ENCODE measurements at places on chromosomes 7 and 10. TPM values are rescaled to one million over a fixed set of nuclear protein-coding genes. Genes with fewer than 3 reads are reported as not detected.

DNA sequence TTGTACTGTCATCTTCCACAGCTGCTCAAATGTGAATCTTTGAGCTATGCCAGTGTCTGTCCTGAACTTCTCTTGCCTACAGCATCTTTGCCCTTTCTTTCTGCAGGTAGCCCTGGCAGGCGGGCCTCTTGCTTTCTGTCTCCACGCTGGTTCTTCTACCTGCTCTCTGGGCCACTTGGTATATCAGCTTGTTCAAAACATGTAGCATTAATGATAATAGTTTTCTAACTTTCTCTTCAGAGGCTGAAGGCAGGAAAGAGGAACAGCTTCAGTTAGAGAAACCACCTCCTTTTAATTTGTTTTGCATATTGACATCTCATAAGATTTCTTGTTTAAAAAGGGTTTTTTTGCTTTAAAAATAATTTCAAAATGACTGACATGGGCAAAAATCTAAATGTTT is 923 bp upstream of the FGL2 start:
- no peak for DNase-seq

DNA sequence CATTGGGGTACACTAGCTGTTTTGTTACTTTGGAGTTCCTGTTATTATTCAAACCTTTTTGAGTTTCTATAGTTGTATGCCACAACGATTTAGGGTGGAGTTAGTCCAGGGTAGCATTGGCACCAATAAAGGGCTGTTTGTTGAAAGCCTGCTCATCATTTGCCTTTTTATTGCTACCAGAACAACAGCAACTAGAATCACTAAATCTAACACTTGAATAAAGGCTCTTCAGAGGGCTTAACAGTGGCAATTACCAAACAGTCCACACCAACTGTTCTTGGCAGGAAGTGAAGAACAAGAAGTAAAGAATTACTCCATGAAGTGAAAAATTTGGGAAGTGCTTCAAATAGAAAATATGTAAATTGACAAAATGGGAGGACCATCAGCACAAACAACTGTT is 621.4 kb downstream of the PHTF2 start:
- no peak for DNase-seq

DNA sequence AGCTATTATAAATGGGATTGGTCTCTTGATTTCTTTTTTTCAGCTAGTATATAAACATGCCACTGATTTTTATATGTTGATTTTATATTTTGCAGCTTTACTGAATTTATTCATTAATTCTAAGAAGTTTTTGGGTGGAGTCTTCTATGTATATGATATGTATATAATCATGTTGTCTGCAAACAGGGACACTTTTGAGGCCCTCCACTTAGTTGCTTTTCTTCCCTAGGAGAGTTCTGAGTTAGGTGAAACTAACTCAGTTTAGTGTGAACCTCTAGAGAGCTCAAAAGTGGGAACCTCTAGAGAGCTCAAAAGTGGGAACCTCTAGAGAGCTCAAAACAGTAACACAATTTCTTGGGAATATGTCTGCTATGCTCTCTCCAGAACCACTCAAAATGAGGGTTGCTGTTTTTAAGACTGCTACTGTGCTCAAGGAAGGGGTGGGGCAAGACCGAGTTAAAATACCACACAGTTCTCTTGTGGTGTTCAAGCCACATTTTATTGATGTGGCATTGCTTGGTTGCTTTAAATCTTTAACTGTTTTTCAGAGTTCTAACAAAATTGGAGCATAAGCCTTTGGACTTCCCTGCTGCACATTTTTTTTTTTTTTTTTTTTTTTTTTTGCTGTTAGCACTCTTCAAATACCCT is 13.2 kb downstream of the CCDC7 start:
- DNase-seq = no peak

DNA sequence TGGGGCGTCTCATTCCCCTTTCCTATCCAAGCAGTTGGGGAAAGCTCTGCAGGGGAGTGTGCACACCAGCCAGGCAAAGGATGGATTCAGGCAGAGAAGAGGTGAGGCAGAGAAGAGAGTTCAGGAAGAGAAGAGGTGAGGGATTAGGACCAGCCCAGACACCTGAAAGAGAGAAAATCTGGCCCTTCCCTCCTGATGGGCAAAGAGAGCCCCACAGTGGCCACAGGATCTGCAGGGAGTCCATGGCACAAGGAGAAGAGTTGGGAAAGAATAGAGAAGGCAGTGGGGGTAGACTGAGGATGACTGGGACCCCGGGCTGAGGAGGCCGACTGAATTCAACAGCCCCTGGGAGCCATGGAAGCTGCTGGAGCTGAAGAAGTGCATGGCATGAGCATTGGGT is 140.4 kb upstream of the ZMIZ1 start:
- DNase-seq = no peak

DNA sequence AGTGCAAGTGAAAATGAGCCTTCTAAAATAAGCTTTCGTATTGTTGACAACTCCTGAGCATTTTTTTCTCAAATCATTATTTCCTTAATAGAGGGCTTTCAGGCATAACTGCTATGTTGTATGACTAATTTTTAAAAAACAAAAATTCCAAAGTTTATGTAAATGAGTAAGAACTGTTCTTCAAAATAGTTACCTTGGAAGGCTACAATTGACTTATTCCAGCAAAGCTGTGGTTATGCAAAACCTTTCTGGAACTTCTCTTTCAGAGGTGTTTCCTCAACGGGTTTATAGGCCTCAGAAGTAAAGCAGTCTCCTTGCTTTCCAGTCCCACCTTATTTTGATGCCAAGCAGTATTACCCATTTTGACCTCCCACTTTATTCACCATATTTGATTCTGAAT is 2.5 kb downstream of the SLC25A28 start:
- DNase-seq = no peak

- no peak for DNase-seq
Measured at GRCh38 chr7:155652156-155653114, 8.0 kb downstream of the RBM33 start.

DNA sequence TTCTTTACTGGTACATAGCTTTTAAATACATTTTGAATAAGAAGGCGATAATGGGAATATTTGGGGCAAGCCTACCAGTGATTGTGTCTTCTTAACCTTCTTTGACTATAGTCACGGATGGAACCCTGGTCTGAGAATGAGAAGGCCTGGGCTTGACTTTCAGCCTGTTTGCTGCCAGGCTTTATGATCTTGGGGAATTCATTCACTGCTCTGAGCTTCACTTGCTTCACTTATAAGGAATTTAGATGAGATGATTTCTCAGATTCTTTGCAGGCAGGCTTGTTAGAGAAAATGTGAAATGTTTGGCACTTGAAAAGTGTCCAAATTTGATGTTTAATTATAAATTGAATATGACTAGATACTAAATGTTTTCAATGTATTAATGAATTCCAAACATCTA is 42.5 kb downstream of the NUP205 start:
- DNase-seq = no peak

DNA sequence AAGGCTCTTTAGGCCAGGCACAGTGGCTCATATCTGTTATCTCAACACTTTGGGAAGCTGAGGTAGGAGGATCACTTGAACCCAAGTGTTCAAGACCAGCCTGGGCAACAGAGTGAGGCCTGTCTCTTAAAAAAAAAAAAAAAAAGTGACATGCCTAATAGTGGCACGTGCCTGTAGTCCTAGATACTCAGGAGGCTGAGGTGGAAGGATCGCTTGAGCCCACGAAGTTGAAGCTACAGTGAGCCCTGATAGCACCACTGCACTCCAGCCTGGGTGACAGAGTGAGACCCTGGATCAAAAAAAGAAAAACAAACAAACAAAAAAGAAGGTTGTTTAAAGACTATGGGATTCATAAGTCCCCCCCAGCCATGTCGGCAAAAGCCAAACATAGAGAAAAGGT is 42.2 kb upstream of the NRF1 start:
- DNase-seq = no peak

- no peak for DNase-seq
Measured at GRCh38 chr10:4483811-4484210, 342.2 kb upstream of the AKR1E2 start.

- no peak for DNase-seq
Measured at GRCh38 chr7:27745064-27745583, 5.2 kb downstream of the TAX1BP1 start.

DNA sequence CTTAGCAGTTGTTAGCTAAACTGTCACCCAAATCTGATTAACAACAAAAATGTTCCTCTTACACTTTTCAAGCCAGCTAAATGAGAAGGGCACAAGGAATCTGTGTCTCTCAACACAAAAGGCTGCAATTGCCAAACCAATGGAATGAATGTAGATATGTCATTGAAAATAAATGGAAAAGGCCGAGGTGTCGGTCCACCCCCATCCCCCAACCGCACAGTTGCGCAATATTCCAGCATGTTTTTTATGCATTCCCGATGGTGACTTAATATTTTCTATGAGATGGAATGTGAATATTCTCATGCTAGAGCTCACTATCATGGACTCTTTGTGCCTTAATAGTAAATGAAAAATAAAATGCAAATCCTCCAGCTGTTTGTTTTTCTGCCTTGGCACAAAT is 181.6 kb upstream of the LRGUK start:
- DNase-seq = no peak

DNA sequence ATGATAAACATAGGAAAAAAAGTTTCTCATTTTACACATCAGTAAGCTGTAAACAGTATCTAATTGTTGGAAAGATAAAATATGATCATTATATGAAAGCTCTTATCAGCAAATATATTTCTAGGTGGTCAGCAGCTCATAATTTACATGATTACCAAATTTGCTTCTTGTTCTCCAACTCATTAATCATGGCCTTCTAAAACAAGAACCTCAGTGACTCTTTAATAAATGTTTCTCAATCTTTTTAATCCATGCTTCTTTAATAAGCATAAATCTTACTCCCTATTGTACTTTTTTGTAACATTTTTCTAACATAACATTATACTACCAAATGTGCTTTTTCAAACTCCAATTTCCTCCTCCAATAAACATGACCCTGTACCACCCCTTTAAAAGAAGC is 5.9 kb downstream of the ITGB1 start:
- no peak for DNase-seq

DNA sequence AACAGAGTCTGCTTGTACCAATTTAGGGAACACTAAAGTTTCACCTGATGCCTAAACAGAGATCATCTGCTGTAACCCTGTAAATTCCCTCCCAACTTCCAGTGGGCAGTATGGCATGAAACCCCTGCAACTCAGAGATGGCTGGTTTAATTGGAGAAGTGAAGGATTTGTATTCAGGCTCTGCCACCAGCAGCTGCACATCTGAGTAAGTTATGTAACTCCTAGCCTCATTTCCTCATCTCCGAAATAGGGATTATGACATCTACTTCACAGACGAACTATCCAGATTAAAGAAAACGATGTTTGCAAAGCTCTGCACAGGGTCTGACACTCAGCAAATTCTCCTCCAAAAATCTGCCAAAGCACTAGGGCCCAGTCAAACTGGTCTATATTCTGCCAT is 493.0 kb downstream of the KCNMA1 start:
- DNase-seq = no peak

GRCh38 chr10:102673819-102674511 is 29.7 kb downstream of the TRIM8 start:
- DNase-seq = no peak

- no peak for DNase-seq
Measured at GRCh38 chr10:113967126-113967525, 76.5 kb upstream of the ADRB1 start.

DNA sequence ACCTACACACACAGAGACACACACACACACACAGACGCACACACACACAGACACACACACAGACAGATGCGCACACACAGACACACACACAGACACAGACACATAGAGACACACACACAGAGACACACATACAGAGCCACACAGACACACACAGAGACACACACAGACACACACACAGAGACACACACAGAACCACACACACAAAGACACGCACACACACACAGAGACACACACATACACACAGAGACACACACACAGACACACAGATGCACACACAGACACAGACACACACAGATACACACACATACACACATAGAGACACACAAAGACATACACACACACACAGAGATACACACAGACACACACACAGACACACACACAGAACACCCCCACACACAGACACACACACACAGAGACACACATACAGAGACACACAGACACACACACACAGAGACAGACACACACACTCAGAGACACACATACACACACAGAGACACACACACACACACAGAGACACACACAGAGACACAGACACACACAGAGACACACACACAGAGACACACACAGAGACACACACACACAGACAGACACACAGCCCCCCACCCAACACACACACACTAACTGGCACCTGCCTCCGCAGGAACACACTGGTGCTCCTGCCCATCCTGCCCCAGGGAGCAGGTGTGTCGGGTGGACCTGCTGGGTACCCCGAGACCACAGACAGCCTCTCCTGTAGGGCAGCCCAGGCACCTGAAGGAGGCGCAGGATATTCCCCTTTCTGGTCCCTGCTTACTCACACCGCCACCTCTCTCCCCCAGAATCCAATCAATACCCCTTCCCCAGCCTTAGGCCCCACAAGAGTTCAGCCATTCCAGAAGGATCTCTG is 5.4 kb upstream of the FZD9 start:
- no peak for DNase-seq

GRCh38 chr10:42519079-42519478 is 119.3 kb downstream of the ZNF33B start:
- DNase-seq = no peak

DNA sequence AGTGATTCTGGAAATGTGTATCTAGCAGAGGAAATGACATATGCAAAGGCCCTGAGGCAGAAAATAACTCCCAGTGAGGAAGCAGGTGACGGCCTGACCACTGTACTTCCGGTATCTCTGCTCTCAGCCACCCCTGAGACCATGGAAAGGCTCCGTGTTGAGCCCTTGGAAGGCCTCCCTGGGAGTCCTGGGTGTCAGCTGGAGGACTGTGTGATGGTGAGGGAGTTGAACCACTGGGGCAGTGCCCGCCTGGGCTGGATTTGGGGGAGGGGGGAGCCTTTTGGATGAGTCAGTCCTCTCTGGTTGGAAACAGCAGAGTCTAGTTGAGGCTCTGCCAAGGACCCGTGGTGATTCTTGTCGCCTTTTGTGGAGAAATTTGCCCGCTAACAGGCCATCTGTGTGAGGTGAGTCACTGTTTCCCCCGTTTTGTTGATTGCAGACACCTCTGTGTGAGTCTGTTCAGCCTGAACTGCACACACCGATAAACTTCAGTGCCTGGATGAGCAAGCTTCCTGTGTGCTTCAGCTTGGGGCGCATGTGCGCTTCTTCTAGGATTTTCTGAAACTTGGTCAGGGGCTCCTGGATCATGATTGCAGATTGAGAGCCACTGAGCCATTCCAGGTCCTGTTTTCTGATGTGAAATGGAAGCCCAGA is 98.6 kb downstream of the GRK5 start:
- DNase-seq = no peak

Gene PLEKHS1
- polyA plus RNA-seq = not detected

Gene LIPN
- not detected for polyA plus RNA-seq

Gene IDI2
- not detected for polyA plus RNA-seq

Gene AS3MT
- polyA plus RNA-seq = 22.8 TPM

Gene CYP2C19
- not detected for polyA plus RNA-seq

Gene NME8
- polyA plus RNA-seq = 0.47 TPM

Gene STEAP1B
- polyA plus RNA-seq = 2.0 TPM

Gene TFR2
- polyA plus RNA-seq = 0.78 TPM

Gene MEOX2
- polyA plus RNA-seq = 2.1 TPM

Gene LLCFC1
- 0.33 TPM for polyA plus RNA-seq

Gene PTPRN2
- polyA plus RNA-seq = 6.8 TPM

Gene VAX1
- polyA plus RNA-seq = not detected

Gene HOXA10
- 130 TPM for polyA plus RNA-seq

Gene CPEB3
- 3.3 TPM for polyA plus RNA-seq

Gene NYAP1
- polyA plus RNA-seq = 1.8 TPM

Gene SYCE1
- polyA plus RNA-seq = 0.26 TPM

Gene PTER
- polyA plus RNA-seq = 22.8 TPM

Gene CPXM2
- 5.4 TPM for polyA plus RNA-seq

Gene OPALIN
- not detected for polyA plus RNA-seq

Gene OPN4
- polyA plus RNA-seq = not detected
